ENCODE measurements at places on chromosomes 5 and 9.

GRCh38 chr9:127505396-127506116 is 54.2 kb downstream of the LRSAM1 start:
- DNase-seq, result no peak

DNA sequence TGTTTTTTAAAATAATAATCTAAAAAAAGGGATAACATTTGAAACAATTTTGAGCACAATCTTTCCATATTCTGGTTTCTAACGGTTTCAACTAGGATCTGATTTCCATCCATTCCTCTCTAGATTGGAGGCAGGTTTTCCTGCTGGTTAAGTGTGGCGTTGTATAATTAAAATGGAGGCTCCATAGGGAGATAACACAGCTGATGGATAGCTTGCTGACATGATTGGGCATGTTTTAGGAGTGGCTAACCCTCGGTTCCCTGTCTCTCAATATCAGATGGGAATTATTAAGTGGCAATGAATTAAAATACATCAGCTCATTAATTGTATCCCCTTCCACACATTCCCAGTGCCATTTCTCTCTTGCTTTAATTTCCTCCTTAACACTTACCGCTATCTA is 209.0 kb downstream of the ALDH1A1 start:
- DNase-seq, result no peak

DNA sequence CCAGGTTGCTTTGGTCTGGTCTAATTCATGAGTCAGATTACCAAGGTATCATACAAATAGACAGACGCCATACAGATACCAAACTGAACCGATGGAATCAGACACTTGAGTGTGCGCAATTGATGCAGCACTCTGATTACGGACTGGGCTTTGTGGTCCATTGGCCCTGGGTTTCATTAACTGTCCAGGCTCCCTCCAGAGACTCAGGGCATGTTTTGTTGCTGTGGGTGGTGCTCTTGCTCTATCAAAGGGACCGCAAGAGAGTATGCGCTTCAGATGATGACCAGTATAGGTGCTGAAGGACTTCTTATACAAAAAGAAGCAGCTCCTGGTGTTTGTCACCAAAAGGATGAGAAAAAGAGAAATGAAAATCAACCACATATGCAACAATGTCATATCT is 36.9 kb upstream of the ANKRD55 start:
- DNase-seq, result no peak

DNA sequence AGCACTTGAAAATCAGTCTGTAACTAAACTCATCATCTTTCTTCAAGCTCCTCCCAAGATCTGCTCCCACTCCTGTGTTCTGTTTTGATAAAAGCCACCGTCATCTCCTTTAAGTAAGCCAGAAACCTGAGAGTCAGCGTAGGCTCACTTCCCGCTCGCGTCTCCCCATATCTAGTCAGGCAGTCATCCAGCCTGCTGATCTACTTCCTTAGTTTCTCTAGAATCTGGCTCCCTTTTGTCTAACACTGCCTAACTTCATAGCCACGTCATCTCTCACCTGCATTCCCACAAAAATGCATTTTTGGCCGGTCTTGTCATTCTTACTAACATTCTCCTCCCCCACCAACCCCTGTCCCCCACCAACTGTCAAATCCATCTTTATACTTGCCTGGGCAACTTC is 3.0 kb upstream of the TJP2 start:
- no peak for DNase-seq

GRCh38 chr9:99593610-99594009 is 228.1 kb upstream of the NR4A3 start:
- no peak for DNase-seq

DNA sequence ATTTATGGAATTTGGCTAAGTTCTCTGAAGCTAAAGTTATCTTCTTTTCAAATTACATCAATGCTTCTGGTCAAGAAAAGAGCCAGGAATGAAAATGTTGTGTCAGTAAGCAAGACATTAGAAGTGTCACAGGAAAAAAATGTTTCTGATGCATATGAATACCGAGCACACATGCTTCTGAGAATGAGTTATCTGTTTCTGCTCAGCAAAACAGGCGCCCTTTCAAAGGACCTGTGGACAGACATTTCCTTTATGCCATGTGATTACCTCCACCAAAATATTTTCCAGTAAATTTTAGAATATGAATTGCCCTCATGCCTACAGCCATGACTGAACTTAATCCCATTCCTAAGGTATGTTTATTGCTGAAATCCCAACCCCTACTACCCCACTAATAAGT is 55.4 kb upstream of the RNF180 start:
- no peak for DNase-seq

Measured in astrocyte of the cerebellum (primary cell).